ENCODE measurements at places on chromosomes 3 and 15.

DNA sequence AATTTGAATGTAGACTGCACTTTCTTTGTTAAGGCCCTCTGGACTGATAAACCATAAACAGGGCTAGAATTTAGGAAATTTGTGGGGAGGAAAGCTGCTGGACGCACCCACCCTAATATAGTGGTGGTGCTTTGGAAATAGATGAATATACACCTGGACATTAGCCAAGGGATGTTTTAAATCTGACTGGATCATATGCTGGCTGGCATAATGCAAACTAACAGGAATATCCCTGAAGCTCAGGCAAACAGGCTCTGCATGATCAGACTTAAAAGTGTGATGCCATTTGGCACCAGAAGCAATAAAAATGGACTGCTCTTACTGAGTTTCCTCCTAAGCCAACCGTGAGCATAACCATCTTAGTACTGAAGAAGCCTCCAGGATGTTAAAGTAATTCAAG is 465.8 kb upstream of the ROBO1 start:
- DNase-seq, result no peak

DNA sequence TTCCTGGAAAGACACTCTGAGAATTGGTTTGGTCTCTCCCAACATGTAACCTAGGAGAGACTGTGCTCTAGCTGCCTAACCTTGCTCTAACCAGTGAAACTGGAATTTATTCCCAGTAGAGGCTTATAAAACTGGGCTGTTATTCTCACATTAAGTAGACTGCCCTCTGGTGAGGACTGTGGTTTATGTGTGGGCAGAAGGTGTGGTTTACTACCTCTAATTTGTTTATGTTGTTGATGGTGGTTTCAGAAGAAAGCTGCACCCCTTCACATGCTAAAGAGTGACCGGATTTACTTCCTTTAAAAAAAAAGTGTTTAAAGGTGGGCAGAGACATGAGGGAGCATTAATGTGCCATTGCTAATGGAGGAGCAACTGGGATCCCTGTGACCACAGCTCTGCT is 273.2 kb downstream of the MECOM start:
- DNase-seq, result no peak

- DNase-seq, result no peak
Observed at GRCh38 chr15:88652456-88653199, 13.8 kb downstream of the ISG20 start.

- DNase-seq, result no peak
Observed at GRCh38 chr15:101108791-101109190, 143.1 kb downstream of the CHSY1 start.

- DNase-seq, result no peak
Observed at GRCh38 chr15:58425834-58426233, 6.0 kb upstream of the LIPC start.

- peak; percentile 57 for DNase-seq
Observed at GRCh38 chr15:31458596-31459399, 132.2 kb downstream of the KLF13 start.

DNA sequence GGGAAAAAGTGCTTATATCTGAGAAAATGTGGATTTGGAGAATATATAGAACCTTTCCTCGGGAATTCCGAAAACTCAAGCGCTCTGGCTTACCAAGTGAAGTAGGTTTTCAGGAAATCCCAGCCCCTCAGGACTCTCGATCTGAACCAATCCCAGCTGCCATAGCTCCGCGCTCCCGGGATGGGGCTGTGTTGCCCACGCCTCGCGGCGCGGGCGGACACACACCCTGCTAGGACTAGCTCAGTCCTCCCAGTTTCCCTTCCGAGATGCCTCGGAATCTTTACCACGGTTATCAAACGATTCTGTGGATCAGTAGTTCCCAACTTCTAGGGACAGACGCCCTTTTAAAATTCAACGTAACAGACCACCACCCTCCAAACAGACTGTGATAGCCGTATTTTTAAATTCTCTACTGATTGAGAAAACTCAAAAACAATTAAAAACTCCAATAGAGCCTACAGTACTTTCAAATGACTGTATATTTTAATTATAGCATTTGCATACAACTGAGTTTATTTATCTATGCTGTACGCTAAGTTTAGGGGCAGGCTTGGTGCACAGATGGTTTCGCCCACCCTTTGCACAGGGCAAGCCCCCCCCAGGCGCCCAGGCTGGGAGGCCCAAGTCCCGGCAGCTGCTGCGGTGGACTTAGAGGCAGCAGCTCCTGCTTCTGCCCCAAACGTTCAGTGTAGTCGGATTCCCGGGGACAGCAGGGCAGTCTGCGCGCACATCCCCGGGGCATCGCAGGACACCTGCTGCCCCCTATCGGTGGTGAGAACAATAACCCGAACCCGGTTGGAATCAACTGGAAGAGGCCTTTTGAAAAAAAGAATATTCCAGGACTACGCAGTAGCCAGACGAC is 52.3 kb downstream of the CCDC54 start:
- DNase-seq, result peak; percentile 75

- no peak for DNase-seq
Observed at GRCh38 chr3:88596451-88596850, 446.7 kb downstream of the C3orf38 start.

DNA sequence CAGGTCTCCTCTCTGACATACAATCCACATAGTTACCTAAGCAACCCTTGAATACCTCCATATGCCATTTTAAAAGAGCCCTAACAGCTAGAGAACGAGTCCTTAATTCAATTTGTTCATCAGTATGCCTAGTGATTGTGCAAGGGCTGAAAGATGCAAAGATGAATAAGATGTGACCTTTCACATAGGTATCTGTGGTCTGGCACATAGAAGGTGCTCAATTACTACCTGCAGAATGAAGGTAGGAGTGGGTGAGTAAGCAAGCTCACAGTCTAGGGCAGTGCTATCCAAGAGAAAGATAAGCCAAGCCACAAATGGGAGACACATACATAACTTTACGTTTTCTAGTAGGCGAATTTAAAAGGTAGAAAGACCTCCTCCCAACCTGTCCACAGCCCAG is 157.9 kb downstream of the OSBPL10 start:
- DNase-seq, result no peak

DNA sequence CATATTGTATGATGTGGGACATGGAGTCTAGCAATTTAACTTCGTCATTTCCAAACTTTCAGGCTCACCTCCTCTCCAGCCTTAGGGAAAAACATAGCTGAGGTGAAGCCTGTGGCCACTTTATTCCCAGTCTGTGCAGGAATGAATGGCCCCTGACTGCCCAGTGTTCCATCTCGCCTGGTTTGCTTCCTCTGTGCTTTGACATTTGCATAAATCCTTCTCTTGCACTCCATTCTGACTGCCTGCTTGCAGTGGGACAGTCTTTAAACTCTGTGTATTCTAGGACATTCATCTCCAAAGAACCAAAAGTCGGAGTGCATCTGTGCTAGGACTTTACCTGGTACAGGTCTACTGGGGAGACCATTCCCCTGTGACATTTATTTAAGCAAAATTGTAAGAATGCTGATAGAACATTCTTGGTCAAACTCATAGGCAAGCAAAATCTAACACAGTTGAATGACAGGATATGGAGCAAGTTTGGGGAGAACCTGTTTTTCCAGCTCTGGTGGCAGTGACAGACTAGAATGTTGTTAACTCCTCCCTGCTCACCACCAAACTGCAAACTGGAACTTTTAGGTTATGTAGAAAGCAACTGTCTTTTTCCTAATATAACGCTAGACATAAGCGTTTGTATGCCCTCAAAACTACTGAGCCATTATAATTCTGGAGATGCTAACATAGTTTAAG is 22.1 kb downstream of the TMED3 start:
- DNase-seq, result no peak

GRCh38 chr3:27485866-27486265 is 1.7 kb upstream of the SLC4A7 start:
- DNase-seq, result no peak

- no peak for DNase-seq
Observed at GRCh38 chr3:69767571-69767970, 28.3 kb downstream of the MITF start.

- DNase-seq, result no peak
Observed at GRCh38 chr3:105656651-105657504, 211.9 kb downstream of the CBLB start.

DNA sequence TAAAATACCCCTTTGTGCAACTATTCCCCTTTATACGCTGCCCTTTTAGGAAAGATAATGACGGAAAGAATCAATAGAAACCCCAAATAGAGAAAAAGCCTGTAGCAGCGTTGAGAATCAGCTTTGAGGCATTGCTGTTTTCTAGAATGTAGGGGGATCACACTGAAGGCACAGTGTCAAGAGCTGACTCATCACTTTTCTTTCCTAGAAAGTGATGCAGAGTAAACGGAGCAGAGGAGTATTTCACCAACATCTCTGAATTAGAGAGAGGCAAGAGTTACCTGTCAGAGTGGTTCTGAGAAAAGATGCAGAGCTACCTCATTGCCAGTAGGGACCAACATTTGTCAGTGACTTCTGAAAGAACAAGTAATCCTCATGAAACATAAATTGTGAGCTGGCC is 269.8 kb upstream of the TMC3 start:
- no peak for DNase-seq

GRCh38 chr15:70906842-70907241 is 14.2 kb downstream of the LRRC49 start:
- DNase-seq, result no peak

GRCh38 chr3:150076443-150076842 is 105.7 kb upstream of the PFN2 start:
- DNase-seq, result no peak

- DNase-seq, result no peak
Observed at GRCh38 chr3:111197485-111197884, 125.9 kb downstream of the NECTIN3 start.

DNA sequence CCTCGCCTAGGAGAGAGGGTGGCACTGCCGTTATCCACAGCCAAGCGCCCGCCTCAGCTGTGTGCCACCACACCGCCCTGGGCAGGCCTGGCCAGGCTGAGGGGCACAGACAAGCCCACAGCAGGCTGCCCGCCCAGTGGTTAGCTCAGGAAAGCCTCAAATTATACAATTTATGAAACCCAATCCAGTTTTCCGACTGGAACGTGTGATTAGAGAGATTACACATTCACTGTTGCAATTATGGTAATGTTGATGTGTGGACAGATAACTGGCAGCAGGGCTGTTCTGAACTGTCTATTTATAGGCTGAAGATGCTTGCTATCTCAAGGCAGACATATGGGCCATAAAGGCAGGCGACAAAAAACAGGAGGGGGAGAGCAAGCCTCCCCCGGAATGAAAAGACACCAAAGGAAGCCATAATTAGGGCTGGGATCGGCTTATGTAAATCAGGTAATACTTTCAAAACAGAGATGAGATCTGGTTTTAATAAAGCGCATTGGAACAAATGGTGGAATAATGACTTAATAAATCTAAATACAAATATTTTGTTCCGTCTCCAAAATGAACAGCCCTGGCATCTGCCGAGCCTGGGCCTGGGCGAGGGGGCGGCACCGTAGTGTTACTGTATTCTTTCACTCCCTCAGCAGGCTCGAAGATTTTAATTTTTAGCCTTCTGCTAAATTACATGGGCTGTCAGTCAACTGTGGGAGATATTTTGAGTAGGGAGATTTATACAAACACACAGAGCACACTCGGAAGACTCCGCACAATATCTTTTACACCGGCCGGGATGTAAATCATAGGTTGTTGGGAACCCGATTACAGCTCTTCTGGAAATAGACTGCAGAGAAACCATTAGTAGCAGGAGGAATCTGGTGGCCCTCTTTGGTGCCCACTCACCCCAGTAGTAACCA is 103.1 kb upstream of the TLE3 start:
- no peak for DNase-seq

DNA sequence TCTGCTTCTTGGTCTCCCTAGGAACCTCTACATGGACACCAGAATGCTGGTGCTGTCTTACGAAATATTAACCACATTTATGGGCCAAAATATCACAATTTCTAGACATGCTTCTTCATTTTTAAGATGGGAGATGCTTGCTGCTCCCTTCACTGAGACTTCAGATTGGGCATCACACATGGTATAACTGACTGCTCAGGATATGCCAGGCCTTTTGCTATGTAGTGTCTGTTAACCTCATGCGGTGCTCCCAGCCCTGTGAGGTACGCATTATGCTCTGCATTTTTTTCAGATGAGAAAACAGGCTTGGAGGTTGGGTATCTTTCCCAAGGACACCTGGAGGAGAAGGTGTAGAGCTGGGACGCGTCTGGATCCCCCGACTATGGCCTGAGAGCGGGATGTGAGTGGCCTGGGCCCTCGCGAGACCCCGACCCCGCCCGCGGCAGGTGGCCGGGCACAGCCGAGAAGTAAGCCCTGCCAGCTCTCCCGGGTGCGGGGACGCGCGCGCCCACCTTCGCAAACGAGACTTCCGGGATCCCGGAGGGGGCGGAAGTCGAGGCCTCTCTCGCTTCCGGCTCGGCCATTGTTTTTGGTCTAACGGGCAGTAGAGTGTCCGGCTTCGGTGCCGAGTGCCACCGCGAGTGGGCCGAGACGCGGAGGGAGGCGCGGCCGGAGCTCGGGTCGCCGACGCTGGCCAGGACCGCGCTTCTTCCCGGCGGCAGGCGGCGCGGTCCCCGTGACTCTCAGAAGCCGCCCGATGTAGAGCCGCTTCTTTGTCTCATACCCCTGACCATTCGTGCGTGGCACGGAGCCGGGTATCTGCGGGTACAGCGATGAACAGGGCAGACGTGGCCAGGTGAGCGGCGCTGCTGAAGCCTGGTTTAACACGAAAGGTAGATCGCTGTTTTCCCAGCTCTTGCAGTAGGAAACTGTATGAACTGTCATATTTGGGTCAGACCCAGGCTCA is at the start of gene ZKSCAN7:
Gene ZKSCAN7, plus strand, starts transcription at position 568 of the 967 bp plus-strand sequence. CDS start 1,855 bp downstream, outside the sequence.
- peak; percentile 83 for DNase-seq

DNA sequence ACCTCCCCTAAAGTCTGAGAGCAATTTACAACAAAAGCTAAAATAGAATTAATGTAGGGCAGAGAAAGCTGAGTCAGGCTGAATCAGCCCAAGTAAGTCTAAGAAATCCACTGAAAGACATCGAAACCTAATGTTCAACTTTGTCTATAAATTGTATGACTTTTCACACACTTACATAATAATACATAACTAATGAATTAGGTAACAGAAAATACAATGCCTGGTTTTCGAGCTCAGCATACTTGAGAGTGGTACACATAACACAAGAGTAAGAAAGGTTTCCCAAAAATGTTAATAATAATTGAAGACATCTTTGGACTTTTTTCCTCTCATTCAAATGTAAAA is 55.3 kb upstream of the VGLL4 start:
- DNase-seq, result no peak

- no peak for DNase-seq
Observed at GRCh38 chr3:66038384-66038725, 363 bp downstream of the MAGI1 start.

DNA sequence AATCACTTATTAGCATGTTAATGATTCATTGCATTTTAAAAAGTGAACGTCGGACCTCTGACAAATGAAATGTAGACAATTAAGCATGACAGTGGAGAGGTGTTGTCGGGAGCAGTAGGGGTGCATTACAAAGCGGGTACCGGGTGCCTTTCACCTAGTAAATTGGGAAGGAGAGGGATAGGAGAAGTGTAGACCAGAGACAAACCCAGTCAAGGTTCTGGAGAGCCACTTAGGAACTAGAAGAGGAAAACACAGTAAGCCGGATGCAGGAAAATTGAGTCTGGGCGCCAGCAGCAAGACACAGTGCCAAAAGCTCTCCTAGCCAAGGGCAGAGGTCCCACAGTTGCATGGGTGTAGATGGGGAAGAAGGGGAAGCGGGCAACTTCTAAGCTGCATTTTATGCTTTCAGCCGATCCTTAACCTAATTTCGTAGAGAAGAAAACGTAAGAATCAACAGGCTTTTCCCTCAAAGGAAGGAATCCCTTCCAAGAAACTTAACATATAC is 3.1 kb upstream of the CERS3 start:
- no peak for DNase-seq

Measured in left forelimb (tissue), 1 donor.